NT2/D1 (cell line): ENCODE measurements at places on chromosomes 11 and 22.
A peak's percentile ranks its signal among the peaks of the same experiment; 100 is the strongest.

GRCh38 chr22:22218302-22218701, 26.3 kb upstream of the VPREB1 start:
- DNase-seq, result no peak

DNA sequence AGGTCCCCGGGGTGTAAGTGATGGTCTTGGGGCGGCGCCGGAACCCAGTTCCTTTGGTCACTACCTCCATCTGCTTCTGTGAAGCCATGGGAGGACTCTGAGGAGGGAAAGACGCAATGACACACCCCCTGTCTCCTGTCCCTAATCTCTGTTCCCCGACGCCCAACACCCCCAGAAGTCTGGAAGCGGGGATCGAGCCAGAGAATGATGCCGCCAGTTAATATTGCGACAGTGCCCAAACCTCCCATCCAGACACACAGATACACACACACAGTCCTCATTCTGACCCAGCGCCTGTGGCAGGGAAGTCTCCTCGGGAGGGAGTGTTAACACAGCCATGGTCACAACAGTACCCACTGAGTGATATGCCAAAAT, 352 bp downstream of the C22orf23 start:
- no peak for DNase-seq

- DNase-seq, result peak; percentile 25
Measured at GRCh38 chr11:87290304-87290922, 252.7 kb downstream of the TMEM135 start.

GRCh38 chr11:114179234-114179941, 116.8 kb upstream of the NNMT start:
- no peak for DNase-seq

GRCh38 chr11:46451759-46452158, 60.2 kb upstream of the CHRM4 start:
- no peak for DNase-seq

- DNase-seq, result no peak
Measured at GRCh38 chr11:62322524-62322923, 14.7 kb upstream of the ASRGL1 start.

DNA sequence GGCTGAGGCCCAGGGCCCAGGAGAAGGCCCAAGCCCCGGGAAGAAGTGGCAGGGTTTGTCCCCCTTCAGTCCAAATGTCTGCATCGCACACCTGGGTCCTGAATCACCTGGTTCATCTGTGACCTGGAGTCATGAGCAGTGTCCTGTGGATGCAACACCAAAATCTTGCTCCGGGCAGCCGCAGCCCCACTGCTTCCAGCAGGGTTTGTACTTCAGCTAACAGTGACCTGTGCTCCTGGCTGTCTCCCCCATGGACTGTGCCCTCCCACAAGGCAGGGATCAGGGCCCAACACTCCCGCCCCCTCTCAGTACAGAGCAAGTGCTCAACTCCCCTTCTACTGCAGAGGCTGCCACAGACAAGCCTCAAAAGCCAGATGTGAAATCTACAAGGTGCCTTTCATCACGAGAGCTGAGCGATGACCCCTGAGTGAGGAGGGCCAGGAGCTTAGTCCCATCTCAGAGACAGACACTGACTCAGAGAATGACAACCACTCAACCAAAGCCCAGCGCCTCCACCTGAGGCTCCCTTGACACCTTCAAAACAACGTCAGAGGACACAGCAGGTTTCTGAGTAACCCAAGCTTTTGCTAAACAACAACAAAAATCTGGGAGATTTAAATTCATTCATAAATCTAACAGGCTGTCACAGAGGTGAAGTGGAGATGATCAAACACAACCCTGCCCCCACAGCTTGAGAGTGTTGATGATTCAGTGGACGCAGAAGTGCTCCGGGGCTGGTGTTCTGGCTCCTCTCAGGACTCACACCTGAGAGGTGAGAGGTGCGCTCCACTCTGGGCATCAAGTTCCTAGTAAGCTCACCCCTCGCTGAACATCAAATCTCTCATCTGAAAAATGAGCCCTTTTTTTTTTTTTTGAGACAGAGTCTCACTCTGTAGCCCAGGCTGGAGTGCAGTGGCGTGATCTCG, 3.4 kb downstream of the KIAA0930 start:
- no peak for DNase-seq

- no peak for DNase-seq
Measured at GRCh38 chr11:67117672-67118180, 1.3 kb upstream of the KDM2A start.

DNA sequence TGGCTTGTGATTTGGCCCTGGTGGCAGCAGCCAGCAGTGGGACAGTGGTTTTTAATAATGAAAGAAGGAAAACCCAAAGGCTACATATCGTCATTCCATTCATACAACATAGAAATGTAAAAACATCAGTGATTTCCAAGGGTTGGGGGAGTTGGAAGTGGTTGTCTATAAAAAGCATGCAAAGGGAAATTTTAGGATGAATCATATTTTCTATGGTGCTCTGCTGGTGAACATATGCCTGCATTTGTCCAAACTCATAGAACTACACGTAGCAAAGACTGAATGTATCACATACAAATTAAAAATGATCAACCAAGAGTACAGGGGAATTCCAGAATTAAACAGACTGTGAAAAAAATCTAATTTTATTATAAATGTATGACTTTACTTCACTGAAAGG, 11.1 kb downstream of the OR5B3 start:
- no peak for DNase-seq

GRCh38 chr11:71452199-71453036, 585 bp upstream of the NADSYN1 start:
- no peak for DNase-seq

- DNase-seq, result no peak
Measured at GRCh38 chr11:59865031-59865430, 1.3 kb downstream of the TCN1 start.

DNA sequence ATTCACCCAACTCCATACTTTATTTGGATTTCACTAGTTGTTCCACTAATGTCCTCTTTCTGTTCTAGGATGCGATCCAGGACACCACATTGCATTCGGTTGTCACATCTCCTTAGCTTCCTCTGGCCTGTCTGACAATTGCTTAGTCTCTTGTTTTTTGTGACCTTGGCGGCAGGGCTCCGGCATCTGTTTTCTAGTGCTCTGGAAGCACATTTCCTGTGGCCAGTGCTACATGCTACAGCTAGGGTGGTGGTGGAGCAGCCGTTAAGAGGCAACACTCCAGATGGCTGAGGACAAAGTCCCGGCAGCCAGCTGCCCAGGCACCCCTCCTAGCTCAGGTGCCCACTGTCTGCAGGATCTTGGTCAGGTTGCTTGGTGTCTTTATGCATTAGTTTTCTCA, 6.8 kb downstream of the STX3 start:
- DNase-seq, result no peak
